ENCODE measurements at places on chromosomes 11 and 22.

DNA sequence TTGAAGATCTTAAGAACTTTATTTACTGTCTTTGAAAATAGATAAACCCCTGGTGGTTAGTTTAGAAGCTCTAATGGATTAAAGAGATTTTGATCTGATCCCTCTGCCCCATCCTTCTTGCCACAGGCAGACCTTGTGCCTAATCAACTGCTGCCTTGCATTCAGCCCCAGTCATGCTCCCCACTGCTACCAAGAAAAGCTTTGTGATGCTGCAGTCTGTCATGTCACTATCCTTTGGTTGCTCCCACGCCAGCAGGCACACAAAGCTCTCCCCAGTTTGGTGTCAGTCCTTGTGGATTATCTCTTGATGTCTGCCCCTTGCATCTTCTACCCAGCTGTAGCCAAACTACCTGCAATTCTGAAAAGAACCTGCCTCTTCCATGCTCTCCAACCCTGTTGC, 112.2 kb downstream of the MTNR1B start:
- DNase-seq: no peak

- no peak for DNase-seq
Observed at GRCh38 chr22:42915980-42916765, 59.1 kb upstream of the ARFGAP3 start.

- DNase-seq: no peak
Observed at GRCh38 chr11:88231894-88232482, 56.7 kb upstream of the RAB38 start.

DNA sequence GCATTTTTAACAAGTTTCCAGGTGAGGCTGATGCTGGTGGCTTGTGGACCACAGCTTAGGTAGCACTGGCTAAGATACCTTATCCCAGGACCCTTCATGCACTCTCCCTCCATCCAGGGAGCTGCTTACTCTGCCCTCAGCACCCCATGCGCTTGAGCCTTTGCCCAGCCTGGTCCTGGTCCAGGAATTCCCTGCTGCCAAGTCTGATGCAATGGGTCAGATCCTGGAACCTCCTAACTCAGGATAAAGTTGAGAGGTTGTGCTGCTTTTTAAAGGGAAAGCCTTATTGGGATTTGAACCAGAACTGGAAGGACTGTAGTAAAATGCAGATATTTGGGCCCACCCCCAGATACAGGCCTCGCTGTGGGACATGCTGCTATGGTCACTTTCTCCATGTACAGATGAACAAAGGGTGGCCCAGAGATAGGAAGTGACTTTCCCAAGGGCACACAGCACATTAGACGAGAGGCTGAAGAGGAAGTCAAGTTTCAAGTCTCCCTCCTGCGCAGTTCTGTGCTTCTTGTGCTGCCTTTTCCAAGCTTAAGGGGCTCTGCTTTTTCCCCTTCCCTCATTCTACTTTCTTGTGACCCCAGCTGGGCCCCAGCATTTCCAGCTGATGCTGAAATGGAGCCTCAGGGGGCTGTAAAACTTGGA, 824 bp upstream of the LGALS12 start:
- DNase-seq: no peak

DNA sequence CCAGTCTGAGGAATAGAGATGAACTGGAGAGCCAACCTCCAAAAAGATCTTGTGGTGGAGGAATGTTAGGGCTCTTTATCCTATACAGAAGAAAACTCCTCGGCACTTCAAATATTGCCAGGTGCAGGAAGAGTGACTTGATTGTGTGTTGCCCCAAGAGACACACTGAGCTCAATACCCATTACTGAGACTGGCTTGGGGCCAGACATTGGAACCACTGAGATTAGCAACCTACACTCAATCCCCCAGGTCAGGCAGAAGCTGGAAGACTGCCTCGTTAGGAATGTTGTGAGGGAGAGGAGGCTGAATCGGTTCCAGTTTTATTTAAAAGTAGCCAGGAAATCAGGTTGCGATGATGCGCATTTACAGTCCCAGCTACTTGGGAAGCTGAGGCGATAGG, 2.4 kb upstream of the SGSM3 start:
- DNase-seq: no peak

GRCh38 chr22:37242395-37242918, 1.6 kb downstream of the RAC2 start:
- DNase-seq: peak; percentile 93

DNA sequence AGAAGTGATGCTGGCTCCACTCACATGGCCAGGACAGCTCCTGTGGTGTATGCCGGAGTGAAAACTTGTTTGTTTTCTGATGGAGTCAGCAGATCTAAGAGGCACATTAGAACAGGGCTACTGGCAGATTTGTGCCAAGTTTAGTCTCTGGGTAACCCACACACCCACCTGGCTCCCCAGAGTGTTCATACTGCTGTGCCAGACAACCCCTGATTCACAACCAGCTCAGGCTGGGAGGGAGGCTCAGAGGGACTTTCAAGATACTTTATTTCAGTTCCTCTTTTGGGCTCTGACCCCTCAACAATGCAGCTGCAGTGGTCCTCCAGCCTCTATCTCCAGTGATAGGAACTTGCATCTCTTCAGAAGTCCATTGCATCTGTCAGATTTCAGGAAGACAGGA, 8.5 kb downstream of the NTM start:
- DNase-seq: no peak

DNA sequence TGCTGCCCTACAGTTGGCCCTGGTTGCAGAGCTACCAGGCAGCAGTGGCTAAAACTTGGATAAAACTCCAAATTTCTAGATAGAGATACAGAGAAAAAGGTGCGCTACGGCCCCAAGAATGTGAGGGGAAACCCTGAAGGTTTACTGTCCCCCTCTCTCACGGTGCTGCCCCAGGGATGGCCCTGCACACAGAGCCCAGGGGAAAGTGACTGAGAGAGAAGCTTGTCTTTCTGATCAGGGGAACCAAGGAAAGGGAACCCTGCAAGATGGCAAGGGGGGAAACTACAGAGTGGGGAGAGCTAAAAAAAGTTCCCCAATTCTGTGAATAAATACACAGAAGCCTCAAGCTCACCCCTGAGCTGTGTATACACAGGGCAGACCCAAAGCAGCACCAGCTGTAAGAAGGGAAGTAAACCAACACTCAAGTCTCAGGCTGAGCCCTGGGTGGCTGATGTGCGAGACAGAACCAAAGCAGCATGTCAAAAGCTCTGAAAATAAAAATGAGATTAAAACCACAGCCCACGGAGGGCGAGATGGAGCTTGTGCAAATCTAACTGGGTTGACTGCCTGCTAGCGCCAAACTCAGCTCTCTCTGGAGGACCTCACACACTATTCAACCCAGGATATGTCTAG, 22.1 kb downstream of the GNB1L start:
- DNase-seq: peak; percentile 10

DNA sequence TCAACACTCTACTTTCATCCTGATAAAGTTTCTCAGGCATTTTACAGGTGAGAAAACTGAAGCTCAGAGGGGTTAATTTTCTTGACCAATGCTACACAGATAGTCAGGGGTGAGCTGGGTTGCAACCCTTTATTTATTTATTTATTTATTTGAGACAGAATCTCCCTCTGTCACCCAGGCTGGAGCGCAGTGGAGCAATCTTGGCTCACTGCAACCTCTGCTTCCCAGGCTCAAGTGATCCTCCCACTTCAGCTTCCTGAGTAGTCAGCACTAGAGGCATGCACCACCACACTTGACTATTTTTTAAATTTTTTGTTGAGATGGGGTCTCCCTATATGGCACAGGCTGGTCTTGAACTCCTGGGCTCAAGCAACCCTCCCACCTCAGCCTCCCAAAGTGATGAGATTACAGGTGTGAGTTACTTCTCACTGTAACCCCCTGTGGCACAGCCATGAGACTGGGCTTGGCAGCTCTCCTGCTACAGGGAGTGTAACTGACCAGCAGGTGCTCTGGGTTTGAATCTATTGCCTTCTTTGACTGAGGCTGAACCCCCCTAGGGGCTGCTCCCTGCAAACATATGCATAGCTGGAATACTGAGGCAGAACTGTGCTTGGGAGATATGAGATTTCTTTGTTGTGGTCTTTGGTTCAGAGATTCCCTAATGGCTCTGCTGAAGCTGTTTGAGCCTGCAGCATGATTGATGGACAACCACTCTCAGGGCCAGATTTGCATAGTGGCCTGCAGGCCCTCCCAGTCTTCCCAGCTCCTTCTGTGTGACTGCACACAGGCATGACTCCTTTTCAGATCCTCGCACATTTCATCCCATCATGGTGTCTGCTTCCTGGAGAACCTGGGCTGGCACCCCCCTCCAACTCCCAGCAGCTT, 6.1 kb downstream of the C11orf96 start:
- DNase-seq: no peak
